ENCODE measurements at places on chromosomes 7 and 10. TPM values are rescaled to one million over a fixed set of nuclear protein-coding genes. Genes with fewer than 3 reads are reported as not detected.

GRCh38 chr7:86748843-86749719, 105.4 kb downstream of the GRM3 start:
- no peak for DNase-seq

MMD2 gene
- total RNA-seq: 0.11 TPM

POLR2J2 gene
- 7.8 TPM for total RNA-seq

DNA sequence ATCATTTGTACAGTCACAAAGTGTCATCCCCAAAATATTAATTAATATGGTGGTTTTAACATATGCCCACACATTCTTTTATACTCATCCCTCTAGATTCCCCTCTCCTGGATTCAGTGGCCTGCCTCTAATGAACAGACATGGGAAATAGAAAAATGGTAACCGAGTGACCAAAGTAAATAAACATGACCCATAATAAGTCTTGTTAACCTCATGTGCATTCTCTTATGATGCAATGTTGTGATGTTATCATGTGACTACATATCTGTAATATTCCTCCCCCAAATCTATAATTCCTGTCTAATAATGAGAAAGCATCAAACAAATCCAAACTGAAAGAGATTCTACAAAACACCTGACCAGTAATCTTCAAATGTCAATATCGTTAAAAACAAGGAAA, 164.5 kb upstream of the PRSS1 start:
- DNase-seq: no peak

- no peak for DNase-seq
Measured at GRCh38 chr7:19674266-19674960, 34.4 kb downstream of the POLR1F start.

CPA2 gene
- not detected for total RNA-seq

- no peak for DNase-seq
Measured at GRCh38 chr10:13867822-13868221, 281.1 kb downstream of the PRPF18 start.

Measured in urinary bladder (tissue), 4 donors.